ENCODE measurements at places on chromosomes 3 and 15.

GRCh38 chr15:73328981-73329380, 39.8 kb downstream of the HCN4 start:
- no peak for DNase-seq

DNA sequence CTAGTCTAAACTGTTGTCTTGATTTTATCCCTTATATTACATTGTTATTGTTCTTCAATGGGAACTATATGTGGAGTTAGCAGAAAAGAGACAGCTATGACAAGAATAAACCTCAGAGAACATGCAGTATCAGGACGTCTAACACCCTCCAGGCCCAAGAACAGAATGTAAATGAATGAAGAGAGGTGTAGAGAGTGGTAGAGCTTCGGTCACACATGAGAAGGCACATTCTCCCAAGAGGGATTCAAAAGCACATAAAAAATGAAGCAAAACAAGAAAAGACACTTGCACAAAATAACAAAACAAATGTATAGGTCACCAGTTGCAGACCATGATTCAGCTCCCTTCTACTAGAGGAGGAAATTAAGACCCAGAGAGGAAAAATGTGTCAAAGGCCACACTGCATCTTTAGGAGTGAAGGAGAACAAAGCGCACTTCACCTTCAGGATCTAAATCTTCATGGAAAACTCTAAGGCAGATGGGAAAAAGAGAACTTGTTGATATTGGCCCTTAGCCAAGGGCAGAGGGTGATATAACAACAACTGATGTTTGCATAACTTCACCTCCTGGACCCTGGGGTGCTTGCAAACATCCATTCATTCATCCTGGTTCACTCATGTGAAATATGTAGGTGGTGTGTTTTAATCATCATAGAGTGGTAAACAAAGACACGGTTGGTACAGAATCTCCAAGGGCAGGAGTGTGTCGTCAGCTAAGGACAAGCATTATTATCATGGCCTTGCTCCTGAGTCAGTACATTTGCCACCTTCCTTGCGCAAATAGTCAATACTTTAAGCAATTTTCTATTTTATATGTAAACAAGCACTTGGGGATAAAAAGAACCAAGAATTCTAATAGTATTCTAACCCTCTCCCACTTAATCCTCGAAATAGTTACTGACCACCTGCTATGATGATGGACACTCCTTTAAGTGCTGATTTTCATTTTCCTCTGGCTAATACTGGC, 8.8 kb downstream of the NEK10 start:
- no peak for DNase-seq

DNA sequence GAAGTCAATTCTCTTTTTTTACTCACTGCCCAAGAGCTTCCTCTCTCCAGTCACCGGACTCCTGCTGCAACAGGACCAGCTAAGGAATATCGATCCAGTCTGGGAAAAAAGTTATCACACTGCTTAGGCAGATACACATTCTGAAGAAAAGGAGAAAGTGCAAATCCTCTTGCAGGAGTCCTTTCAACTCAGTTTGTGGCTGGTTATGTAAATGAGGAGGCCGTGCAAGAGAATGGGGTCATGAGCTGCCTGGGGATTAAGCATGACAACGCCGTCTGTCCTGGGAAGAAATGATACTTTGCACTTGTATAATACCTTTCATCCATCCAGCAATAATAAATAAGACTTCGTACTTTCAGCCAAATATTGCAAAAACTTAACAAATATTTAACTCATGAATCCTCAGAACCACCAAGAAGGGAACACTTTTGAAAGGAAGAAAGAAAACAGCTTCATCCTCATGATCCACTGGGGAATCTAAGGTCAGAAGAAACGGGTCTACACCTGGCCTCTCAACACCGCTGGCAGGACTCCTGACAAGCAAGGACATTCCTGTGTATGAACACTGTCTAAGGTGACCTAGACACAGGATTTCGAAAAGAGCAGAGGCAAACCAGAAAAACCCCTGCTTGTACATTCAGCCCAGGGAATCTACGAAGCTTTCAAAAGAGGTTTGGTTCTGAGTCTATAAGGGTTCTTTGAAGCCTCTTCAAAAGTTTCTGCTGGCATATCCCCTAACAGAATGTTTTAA, 13.1 kb upstream of the WWTR1 start:
- DNase-seq, result no peak

DNA sequence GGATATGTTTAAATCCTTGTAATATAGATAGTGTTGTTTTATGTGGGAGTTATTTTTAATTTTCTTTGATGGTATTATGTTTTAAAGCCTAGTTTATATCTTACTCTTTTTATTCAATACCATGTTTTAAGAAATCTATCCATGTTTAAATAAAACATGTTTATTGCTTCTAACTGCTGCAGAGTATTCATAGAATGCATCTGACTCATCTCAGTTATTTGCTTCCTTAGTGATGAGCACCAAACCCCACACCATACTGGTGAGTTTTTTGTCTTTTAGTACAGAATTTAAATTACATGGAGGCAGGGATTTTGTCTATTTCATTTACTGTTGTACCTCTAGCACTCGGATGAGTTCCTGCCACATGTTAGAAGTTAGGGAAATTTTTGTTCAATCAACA, 209.2 kb downstream of the NSUN3 start:
- DNase-seq, result no peak

DNA sequence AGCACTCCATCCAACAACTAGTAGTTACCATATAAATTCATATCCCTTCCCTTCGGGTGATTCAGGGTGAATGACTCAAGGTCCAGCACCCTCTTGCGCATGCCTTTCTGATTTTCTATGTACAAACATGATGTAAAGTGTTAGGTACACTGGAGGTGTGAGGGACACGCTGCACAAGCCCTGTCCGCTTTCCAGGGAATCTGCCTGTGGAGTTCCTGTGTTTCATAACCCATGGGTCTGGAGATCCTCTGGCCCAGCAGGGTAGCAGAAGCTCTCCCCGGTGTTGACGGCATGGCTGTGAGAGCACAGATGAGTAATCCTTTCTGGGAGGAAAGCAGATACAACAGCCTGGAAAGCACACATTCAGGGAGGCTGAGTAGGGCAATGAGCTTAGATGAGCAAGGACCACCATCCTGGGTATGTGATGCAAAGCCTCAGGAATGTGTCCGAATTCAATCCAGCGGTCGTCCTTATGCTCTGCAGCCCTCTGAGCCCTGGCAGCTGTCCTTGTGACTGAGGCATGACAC, 142.9 kb upstream of the TP63 start:
- DNase-seq, result no peak

- DNase-seq, result no peak
Measured at GRCh38 chr3:70963431-70964275, 619.9 kb downstream of the FOXP1 start.

GRCh38 chr15:36117296-36117787, 462.1 kb upstream of the CDIN1 start:
- DNase-seq, result no peak

GRCh38 chr3:48885753-48886152, 12.9 kb downstream of the SLC25A20 start:
- no peak for DNase-seq

GRCh38 chr15:38367476-38367875, 86.5 kb upstream of the FAM98B start:
- no peak for DNase-seq

Measured in stimulated activated naive CD8-positive, alpha-beta T cell treated with anti-CD3 and anti-CD28 coated beads, Interleukin-15, amount 100 ng/mL, for 72 hours (primary cell).